ENCODE measurements at places on chromosomes 2 and 18. TPM values are rescaled to one million over a fixed set of nuclear protein-coding genes. Genes with fewer than 3 reads are reported as not detected.

DNA sequence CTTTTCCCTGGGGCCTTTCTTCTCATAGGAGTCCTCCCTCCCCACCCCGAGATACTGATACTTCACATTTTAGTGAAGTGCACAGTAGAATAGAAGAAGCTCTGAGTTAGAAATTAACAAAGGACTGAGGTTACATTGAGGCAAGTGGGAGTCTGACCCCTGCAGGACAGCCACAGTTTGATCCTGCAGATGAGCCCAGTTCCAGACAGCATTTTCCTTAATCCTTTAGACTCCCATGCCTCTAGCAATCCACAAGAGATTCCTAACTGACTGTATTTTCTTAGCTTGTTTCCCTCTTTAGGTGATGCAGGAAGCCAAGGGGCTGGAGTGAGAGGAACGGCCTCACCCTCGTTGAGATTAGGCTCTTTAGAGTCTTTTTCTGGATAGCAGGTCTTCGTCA lies 204.0 kb downstream of the CYRIA start:
- DNase-seq, result no peak

DNA sequence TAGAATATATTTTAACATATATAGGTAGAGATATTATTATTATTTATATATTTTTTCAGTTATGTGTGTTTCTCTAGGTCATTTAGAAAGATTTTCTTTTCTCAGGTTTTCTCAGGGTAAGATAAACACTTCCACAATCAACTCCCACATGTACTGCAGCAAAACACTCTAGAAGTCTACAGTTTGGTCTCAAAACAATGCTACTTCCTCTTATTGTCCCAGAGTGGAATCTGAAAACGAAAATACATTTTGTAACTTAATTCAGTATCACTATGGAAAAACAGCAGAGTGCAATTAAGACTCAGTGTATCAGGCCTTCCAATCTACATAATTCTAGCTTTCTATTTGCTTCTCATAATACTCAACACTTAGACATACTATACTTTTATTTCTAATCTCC lies 190.1 kb upstream of the SLC35G4 start:
- DNase-seq, result no peak

DNA sequence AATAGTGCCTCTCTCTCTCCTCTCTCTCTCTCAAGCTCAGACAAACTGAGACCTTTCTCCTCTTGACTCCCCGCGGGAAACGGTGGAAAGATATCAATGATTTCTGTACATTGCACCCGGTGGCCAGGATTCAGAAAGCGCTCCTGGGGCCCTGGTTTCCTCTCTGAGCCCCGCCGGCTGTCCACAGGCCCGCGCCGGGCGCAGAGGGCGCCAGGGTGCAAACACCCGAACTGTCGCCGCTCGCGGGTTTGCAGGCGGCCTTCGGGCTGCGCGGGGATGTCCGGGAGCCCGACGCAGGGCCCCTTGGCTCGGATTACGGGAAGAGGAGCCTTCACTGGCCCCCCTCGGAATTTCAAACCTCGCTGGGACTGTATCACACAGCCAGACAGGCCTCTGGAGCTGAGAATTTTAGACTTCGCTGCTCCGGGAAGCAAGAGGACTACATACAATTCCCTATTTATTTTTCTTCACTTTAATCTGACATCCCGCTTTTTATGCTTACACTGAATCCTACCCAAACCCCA lies 5.2 kb upstream of the EN1 start:
- no peak for DNase-seq

- DNase-seq, result no peak
Measured at GRCh38 chr2:131475831-131476230, at the start of gene TUBA3D. Gene TUBA3D, plus strand, starts transcription at chr2:131476119. Its CDS starts 81 bp downstream, at chr2:131476200.

Gene KCNK3
- not detected for total RNA-seq

- no peak for DNase-seq
Measured at GRCh38 chr2:44320832-44321231, 40.5 kb downstream of the PREPL start.

- peak; percentile 15 for DNase-seq
Measured at GRCh38 chr18:2846636-2847316, at the start of gene EMILIN2. Gene EMILIN2, plus strand, starts transcription at chr18:2847006. Its CDS starts 183 bp downstream, at chr18:2847189.

- peak; percentile 89 for DNase-seq
Measured at GRCh38 chr2:108587621-108588020, 53.4 kb downstream of the LIMS1 start.

DNA sequence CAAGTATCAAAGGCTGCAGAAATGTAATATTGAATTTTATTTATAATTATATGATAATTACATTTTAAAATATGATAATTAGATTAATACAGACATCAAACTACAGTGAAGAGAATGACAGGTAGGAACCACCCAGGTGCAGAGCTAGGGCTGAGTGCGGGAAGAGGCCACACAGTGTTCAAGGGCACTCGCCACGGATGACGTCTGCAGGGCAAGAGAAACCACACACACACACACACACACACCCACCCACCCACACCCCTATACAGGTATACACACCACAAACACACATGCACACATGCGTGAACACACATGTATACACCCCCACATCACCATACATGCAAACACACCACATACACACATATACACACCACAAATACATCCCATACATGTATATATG lies 41.2 kb downstream of the MBP start:
- no peak for DNase-seq

GRCh38 chr18:68179811-68180210 lies 535.1 kb downstream of the TMX3 start:
- no peak for DNase-seq

GRCh38 chr2:8159211-8159965 lies 522.5 kb upstream of the ID2 start:
- DNase-seq, result no peak

Gene SLC4A3
- total RNA-seq, result 0.22 TPM

Gene FOXI3
- total RNA-seq, result not detected

DNA sequence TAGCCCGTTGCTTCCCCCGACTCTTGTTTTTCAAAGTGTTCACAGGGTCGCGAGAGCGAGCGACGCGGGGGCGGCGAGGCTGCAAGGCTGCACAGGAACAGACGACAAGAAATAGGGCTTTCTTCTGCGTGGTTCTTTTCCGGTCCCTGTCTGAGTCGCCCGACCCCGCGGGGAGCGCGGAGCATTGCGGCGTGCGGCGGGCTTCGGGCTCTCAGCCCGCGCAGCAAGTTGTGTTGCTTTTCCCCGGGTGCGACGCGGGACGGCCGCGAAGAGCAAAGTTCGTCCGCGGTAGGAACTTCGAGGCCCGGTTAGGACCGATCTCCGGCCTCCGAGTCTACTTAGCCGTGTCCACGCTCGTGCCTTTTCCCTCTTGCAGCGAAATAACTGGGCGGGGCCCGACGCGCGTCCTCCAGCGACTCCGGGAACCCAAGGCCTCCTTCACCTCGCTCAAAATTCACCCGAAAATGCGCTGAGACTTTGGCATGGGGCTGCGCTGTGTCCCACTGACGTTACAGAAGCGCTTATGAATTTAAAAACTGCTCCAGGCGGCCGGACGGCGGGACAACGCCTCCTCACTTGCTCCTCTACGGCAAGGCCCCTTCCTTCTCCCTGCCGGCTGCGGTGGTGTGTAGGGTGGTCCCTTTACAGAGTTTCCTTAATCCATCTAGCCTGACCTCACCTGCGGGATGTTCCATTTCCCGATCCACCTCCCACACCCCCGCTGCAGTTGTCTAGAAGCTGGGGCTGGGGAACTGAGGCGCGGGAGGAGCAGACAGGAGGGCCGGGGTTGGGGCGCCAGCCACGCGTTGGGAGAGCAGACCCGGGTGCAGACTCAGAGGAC lies 1.5 kb upstream of the BCL2L11 start:
- no peak for DNase-seq

- DNase-seq, result no peak
Measured at GRCh38 chr2:164903951-164904350, 51.4 kb downstream of the SLC38A11 start.

GRCh38 chr2:65098741-65099140 lies 31.2 kb downstream of the RAB1A start:
- no peak for DNase-seq

Gene RIT2
- not detected for total RNA-seq

GRCh38 chr2:10377052-10377746 lies 70.9 kb downstream of the ODC1 start:
- no peak for DNase-seq

Gene SEPTIN2
- 394 TPM for total RNA-seq

DNA sequence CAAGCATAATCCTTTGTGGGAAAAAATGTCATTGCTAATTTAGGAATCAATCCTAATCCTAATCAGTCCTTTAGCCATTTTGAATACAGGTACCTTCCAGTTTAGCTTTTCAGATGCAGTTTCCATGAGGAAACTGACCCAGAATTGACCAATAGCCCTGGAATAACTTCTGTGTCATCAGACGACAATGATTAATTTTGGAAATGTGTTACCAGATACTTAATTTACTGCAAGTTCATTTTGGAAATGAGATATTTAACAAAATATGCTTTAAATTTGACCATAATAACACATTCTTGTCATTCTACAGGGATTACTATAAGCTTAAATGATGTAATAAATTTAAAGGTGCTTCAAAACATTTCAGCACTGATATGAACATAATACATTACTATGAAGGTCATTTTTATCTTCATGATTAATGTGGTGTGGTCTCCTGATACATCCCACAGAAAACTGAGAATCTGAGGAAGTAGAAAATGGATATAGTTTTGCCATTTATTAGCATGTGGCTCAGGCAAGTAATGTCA lies 129.8 kb upstream of the SH3BP4 start:
- no peak for DNase-seq

DNA sequence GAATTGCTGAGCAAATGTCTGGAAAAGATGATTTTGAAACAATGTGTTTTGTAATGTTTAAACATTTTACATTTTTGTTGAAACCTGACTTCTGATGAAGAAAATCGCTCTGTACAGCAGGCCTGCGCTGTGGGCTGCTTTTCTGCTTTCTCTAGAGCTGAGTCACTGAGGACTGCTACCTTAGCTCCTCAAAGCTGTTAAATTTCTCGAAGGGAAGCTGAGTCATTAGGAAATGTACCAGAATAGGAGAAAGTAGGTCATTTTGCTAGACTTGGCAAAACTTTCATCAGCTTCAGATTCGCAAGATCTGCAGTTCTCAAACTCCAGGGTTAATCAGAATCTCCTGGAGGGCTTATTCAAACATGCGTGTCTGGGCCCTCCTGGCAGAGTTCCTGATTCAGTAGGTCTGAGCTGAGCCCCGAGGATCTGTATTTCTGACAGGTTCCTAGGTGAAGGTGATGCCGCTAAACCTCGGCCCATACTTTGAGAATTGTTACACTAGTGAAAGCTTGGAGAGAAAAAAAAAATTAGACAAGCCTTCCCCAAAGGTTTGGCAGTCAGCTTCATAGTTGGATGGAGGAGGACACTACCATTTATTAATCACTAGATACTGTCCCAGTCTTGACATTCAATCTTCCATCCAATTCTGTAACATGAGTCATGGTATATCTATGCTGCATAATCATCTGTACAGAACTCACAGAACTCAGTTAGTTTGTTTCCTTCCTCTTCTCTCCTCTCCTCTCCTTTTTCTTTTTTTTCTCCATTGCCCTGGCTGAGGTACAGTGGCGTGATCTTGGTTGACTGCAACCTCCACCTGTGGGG lies 297.6 kb downstream of the PARD3B start:
- DNase-seq, result peak; percentile 16

DNA sequence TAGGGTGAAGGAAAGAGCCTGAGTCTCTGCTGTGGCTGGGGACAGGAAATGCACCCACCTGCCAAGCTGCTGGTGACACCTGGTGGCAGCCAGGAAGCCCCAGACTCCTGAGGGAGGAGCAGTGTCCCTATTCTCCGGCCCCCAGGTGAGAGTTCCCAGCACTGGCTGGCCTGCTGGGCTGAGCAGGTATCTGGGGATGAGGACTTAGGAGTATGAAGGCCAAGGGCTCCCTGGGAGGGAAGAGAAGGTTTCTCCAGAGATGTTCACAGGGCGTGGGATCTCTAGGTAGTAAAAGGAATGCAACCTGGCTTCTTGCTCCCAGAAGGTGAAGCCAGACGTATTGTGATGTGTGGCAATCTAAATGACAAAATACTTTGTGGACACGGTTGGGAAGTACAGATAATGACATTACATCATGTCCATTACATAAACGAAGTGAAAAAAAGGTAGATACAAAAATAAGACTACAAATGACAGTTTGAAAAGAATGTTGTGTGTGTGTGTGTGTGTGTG lies 75.8 kb upstream of the SLC1A4 start:
- DNase-seq, result no peak

DNA sequence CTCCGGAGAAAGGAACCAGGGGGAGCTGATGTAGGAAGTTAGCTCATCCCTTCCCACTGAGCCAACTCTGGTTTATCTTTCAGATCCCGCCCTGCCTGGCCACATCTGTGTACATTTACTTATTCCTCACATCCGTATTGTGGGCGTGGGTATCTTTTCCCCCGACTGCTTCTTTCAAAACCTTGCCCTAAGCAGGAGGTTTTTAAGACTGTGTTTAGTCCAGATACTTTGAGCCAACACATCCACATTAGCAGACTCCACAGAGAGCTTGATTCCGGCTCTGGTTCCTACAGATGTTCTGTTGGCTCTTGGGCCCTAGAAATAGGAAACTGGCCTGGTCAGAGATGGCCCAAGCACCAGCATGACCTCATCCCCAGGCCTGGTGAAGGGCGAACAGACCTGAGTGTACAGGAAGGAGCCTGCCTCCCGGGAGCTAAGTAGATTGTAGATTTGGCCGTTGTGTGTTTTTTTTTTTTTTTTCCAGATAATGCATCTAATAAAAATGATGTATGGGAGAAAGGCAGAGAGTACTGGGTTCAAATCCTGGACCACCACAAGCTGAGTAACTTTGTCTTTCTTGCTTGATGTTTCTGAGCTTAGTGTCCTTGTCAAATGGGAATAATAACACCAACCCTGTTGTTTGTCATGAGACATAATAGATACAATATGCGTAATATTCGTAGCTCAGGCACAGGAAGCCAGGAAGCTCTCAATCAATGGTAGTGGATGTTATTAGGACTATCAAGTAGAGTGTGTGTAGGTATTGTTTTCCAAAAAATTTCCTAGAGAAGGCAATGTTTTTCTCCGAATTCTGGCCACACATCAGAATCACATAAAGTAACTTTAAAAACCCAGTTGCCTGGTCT lies 92.3 kb downstream of the PRKCE start:
- peak; percentile 75 for DNase-seq

- no peak for DNase-seq
Measured at GRCh38 chr2:215414674-215415073, 21.2 kb downstream of the FN1 start.

GRCh38 chr2:35787302-35788031 lies 568.1 kb upstream of the CRIM1 start:
- DNase-seq, result peak; percentile 68

Gene ABCB11
- not detected for total RNA-seq

Gene KLHL41
- total RNA-seq, result 0.20 TPM

DNA sequence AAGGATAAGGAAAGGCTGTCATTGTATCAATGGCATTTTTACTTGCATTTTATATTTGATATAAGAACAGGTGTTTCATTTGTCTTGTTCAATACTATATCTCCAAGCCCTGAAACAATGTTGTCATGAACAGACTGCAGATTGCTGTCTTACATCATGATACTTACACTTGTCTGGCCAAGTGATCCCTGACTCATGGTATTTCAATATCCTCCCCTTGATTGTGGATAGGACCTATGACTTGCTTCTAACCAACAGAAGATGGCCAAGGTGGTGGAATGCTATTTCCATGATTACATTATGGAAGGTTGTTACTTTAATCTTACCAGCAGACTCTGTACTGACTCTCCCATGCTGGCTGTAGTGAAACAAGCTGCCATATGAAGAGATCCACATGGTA lies 471.1 kb downstream of the CCDC85A start:
- no peak for DNase-seq
